ENCODE measurements at places on chromosomes 6 and 20. TPM values are rescaled to one million over a fixed set of nuclear protein-coding genes. Genes with fewer than 3 reads are reported as not detected.

Gene LINC00237
- total RNA-seq: 4.3 TPM

Gene CD24
- total RNA-seq: 29.9 TPM

Gene PMEPA1
- 14.7 TPM for total RNA-seq

Gene DZANK1
- total RNA-seq: 1.7 TPM

- DNase-seq: no peak
These were observed 35.2 kb upstream of the NOP56 start for GRCh38 chr20:2617099-2617714.

GRCh38 chr6:112941613-112942012, 594.5 kb downstream of the RFPL4B start:
- peak; percentile 49 for DNase-seq

- no peak for DNase-seq
These were observed 2.2 kb upstream of the OSER1 start for GRCh38 chr20:44212792-44213191.

DNA sequence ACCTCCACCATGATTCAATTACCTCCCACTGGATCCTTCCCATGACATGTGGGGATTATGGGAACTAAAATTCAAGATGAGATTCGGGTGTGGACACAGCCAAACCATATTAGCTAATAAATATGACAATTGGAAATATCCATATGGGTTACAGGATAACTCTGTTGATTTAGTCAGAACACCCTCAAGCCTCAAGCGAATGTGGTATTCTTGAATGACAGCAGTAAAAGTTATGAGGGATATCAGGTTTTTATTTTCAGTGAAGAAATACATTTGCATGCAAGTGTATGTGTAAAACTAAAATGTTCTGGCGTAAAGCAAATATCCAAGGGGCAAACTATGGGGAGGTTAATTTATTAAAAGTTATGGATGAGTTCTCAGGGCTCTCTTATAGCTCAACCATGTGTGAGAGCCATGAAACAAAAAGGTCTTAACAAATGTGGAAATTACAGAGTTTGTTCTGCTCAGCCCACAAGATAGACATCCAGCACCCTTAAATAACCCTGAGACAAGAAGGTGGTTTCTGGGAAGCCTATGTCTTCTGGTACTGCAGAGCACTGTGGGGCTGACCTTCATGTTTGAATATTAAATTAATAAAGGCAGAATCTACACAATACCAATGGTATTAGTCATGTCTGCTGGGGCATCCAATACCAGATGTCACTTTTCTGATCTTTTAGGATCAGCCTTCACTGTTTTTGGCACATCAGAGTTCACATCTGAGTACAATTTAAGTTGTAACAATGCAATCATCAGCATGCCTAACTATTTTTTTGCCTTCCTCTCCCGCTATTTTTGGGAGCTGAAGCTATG, 370.5 kb upstream of the RSPO3 start:
- no peak for DNase-seq

DNA sequence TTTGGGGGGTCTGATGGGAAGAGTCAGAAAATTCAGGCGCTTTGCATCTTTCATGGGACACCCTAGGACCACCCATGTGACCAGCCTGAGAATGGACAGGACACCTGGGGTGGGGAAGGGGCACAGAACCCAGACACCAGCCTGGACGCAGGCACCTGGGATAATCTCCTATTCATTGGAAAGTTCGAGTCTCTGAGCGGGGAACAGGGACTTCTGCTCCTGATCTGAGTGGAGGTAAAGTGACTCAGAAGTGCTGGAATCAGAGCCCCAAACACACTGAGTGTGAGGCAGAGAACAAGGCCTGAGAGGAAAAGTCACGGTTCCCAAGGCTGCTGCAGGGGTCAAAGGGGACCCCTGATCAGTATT, 1.4 kb downstream of the HLA-B start:
- no peak for DNase-seq

- DNase-seq: no peak
These were observed 147.6 kb upstream of the TAB2 start for GRCh38 chr6:149169761-149170511.

DNA sequence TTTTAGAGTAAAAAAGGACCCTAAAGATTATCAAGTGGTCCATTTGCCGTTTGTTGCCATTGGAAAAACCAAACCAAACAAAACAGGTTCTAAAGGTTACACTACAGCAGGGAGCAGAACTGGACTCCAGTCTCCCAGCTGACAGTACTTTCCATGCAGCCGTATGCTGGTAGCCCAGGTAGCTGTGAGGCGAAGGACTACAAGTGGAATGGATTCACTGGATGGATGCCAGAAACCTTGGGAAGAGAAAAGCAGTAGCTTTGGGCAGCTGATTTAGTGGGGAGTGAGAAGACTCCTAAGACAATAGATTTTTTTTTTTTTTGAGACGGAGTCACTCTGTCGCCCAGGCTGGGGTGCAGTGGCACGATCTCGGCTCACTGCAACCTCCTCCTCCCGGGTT, 88.3 kb downstream of the SASH1 start:
- DNase-seq: no peak

DNA sequence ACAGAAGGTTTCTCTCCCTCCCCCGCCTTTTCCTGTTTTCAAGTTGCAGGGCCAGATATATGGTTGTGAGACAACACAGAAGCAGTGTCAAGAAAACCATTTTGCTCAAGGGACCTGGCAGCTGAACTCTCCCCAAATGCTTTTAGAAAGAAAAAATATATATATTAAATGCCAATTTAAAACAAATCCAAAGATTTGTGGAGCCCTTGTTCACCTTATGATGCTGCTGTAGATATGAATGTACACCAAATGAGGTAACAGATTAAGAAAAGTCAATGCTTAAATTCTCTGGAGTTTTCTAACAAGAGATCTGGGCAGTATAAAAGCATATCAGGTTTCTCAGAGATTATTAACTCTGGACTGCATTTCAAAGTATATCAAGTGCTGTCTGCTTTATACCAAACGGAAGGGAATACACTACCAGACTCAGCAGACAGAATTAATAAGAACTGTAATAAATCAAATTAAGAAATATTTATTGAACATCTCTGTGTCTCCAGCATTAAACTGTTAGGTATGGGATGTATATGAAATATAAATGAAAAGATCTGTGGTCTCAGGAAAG, 357.5 kb downstream of the HDGFL1 start:
- DNase-seq: peak; percentile 89
